B cell (primary cell): ENCODE measurements at places on chromosomes 6 and 20. TPM values are rescaled to one million over a fixed set of nuclear protein-coding genes. Genes with fewer than 3 reads are reported as not detected.

The ENPP1 gene
- 0.07 and 0.42 TPM in 2 replicates for total RNA-seq

GRCh38 chr20:4997222-4997621 is 4.1 kb downstream of the SLC23A2 start:
- no peaks in the 10 kb centered on the region for H3K36me3 ChIP-seq
- peaks cover 62% of the 10 kb centered on the region for H3K4me1 ChIP-seq
- no peak overlapping the region for H3K4me3 ChIP-seq
- no peaks in the 10 kb centered on the region for H3K27me3 ChIP-seq
- no peak overlapping the region for H3K27ac ChIP-seq

DNA sequence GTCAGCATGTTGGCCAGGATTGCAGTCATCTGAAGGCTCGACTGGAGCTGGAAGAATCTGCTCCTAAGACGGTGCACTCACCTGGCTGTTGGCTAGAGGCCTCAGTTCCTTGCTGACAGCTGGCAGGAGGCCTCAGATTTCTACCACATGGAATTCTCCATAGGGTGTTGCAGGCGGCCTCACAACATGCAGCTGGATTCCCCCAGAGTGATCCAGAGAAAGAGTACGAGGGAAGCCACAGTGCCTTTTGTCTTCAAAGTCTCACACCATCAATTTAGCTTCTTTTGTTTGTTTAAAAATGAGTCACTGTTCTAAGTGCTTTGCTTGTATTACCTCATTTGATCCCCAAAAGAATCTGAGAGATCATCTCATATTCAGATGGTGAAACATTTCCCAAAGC is 65.5 kb upstream of the FYN start:
- H3K27me3 ChIP-seq = peaks cover 3% of the 10 kb centered on the region
- no peak overlapping the region for H3K4me3 ChIP-seq
- no peaks in the 10 kb centered on the region for H3K36me3 ChIP-seq
- no peaks in the 10 kb centered on the region for H3K4me1 ChIP-seq
- H3K27ac ChIP-seq = no peak overlapping the region
- DNase-seq = no peak

The SLC22A2 gene
- total RNA-seq = not detected in 2 replicates

DNA sequence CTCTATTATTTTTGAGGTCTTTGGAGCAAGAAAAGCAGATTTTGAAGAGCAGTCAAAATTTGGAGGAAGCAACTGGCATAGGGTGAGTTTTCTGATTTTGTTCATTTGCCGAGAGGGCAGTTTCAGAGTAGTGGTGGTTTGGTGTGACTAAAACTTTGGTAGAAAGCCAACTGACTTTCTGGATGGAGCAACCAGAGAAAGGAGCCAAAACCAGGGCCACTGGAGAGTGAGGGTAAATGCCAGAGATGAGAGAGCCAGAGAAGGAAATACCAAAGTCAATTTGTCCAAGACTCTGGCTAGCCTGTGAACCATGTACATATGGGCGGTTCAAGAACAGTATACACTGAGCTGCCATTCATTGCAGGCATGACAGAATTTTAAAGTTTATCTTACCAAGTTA is 40.5 kb upstream of the ZBTB24 start:
- H3K4me3 ChIP-seq = no peak overlapping the region
- no peaks in the 10 kb centered on the region for H3K27me3 ChIP-seq
- no peaks in the 10 kb centered on the region for H3K4me1 ChIP-seq
- no peak for DNase-seq

GRCh38 chr6:88920088-88920487 is 43.3 kb downstream of the RNGTT start:
- no peaks in the 10 kb centered on the region for H3K36me3 ChIP-seq
- H3K4me1 ChIP-seq = no peaks in the 10 kb centered on the region
- H3K27me3 ChIP-seq = no peaks in the 10 kb centered on the region
- no peak overlapping the region for H3K27ac ChIP-seq

The MYO6 gene
- 0.39 and 0.59 TPM in 2 replicates for total RNA-seq

- H3K27ac ChIP-seq = no peak overlapping the region
- H3K4me3 ChIP-seq = no peak overlapping the region
- no peaks in the 10 kb centered on the region for H3K4me1 ChIP-seq
- H3K36me3 ChIP-seq = no peaks in the 10 kb centered on the region
- DNase-seq = no peak
- H3K27me3 ChIP-seq = no peaks in the 10 kb centered on the region
Measured at GRCh38 chr6:40791004-40791403, 203.8 kb upstream of the LRFN2 start.

GRCh38 chr6:1068068-1068467 is 243.8 kb upstream of the FOXQ1 start:
- H3K27me3 ChIP-seq = no peaks in the 10 kb centered on the region
- H3K36me3 ChIP-seq = no peaks in the 10 kb centered on the region
- no peak overlapping the region for H3K4me3 ChIP-seq
- no peaks in the 10 kb centered on the region for H3K4me1 ChIP-seq
- no peak for DNase-seq

GRCh38 chr6:87333033-87333432 is 4.0 kb upstream of the GJB7 start:
- H3K27ac ChIP-seq = no peak overlapping the region
- no peaks in the 10 kb centered on the region for H3K27me3 ChIP-seq
- peaks cover 15% of the 10 kb centered on the region for H3K4me1 ChIP-seq
- DNase-seq = no peak

The RALY gene
- total RNA-seq = 94.4 and 97.3 TPM in 2 replicates

The STMND1 gene
- total RNA-seq = not detected in 2 replicates

DNA sequence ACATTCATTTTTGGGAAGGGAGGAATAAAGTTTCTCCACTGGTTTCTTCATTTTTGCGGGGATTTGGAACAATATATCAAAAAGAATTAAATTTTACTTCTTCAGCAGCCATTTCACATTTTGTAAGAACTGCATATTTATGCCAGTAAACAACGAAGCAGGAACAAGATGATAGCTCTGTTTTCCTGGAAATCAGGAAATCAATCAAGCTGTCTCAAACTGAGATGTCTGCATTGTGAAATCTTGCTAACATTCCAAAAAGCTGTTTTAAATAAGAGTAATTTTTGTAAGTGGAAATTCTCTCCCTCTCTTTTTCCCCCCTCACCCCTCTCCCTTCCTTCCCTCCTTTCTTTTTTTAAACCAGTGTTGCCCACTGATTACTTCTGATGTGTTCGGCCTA is 20.0 kb downstream of the MAPK13 start:
- no peak overlapping the region for H3K27ac ChIP-seq
- H3K27me3 ChIP-seq = no peaks in the 10 kb centered on the region
- DNase-seq = no peak
- H3K4me3 ChIP-seq = no peak overlapping the region
